ENCODE measurements at places on chromosomes 1 and 21. TPM values are rescaled to one million over a fixed set of nuclear protein-coding genes. Genes with fewer than 3 reads are reported as not detected.

B3GALT6 gene
- 4.7 TPM for polyA plus RNA-seq

PAQR6 gene
- polyA plus RNA-seq, result 1.3 TPM

MROH9 gene
- not detected for polyA plus RNA-seq

CFAP141 gene
- polyA plus RNA-seq, result not detected

SCAMP3 gene
- 107 TPM for polyA plus RNA-seq

SLC6A9 gene
- polyA plus RNA-seq, result 0.65 TPM
